ENCODE measurements at places on chromosomes 1 and 21.

GRCh38 chr1:25621876-25622275 lies 5.3 kb downstream of the MAN1C1 start:
- no peak for DNase-seq

GRCh38 chr1:25971811-25972180 lies 26.1 kb downstream of the PAFAH2 start:
- no peak for DNase-seq

DNA sequence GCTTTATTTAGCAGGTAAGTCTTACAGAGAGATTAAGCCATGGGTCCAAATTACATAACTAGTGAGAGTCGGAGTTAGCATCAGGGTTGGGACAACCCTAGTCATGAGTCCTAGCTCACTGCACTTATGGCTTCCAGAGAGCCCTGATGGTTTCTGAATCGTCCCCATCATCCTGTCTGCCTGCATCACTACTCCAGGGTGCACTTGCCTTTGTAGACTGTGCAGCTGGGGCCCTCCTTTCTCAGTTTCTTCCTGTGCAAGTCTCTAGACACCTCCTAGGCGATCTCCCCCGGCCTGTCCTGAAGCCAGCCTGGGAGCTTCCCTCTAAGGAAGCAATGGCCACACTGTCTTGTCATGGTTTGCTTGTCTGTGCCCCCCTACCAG lies 37.1 kb downstream of the KIAA0040 start:
- no peak for DNase-seq

- no peak for DNase-seq
Observed at GRCh38 chr1:70906800-70907199, 140.8 kb downstream of the PTGER3 start.

DNA sequence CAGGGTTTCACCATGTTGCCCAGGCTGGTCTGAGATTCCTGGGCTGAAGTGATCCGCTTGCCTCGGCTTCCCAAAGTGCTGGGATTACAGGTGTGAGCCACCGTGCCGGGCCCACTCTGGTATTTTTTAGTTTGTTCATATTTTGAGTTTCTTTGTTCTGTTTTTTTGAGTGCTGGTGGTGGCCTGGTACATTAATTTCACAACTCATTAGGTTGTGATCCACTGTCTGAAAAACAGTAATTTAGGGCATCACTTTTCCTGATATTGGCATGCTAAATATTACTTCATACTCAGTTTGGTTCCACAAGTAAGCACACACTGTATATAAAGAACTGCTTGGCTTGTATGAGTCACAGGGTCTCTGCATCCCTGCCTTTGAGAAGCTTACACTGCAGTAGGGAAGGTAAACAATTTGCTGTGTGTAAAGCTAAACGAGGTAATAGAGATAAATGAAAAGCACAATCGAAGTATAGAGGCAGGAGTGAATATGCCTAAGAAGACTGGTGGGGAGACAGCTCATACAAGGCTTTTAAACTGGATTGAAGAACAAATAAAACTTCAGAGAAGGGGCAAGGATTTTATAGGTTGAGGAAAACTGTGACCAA lies 7.7 kb downstream of the SNX27 start:
- DNase-seq, result no peak

DNA sequence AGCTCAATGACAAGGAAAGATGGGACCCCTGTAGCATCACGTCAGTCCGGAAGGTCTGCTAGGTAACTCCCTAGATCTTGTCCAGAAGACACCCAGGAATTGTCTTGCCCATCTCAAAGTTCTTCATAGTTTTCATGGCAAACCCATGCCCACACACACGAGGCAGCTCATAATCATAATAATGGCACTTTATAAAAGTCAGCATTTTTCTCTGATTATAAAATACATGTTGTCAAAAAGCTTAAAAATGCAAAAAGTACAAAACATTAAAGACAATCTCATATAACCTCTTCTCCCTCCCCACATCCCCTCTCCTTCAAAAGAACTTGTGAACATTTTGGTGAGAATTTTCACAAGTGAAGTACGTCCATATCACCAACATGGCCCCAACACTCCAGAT lies 30.8 kb downstream of the EPHX1 start:
- DNase-seq, result no peak

DNA sequence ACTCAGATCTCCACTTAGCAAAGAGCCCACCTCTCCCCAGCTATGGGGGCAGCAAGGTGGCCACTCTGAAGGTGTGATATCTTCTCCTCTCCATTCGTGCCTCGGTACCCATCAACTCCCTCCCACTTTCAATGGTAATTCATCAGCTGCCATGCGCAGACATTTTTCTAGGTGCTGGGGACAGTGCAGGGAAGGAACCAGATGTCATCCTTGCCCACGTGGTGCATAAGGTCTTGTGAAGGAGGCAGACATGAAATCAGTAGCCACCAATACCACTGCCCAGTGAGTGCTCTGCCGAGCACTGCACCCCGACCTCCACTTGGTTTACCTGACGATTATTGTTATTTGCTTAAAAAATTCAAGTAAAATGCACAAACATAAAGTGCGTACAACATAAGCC lies 76.3 kb upstream of the CSF3R start:
- no peak for DNase-seq

DNA sequence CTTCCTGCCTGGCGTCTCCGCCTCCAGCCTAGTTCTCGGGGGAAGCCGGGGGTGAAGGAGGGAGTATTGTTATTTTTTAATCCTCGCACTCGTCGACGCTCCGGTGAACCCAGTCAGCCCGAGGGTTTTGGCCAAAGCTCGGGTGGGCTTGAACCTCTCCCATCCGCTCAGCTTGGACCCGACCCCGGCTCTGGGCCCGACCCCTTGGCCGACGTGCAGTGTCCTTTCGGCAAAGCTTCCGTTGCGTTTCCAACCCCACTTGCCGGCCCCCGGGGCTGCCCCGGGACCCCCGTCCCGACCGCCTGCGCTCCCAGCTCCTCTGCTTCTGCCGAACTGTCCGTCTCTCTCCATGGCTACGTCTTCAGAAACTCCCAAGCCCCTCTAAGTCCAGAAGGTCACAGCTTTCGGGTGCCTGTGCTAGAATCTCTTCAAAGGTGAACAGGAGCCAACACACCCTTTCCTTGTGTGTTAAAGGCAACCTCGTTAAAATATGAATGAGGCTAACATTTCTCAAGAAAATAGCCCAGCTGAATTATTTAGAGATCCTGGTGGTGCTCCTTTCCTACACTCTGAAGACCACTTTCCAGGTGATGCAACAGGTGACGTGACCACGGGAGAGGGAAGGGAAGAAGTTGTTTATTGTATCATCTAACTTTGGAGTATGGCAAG lies 647 bp downstream of the DESI2 start:
- no peak for DNase-seq

GRCh38 chr1:39115271-39116110 lies 89.0 kb upstream of the MACF1 start:
- no peak for DNase-seq

DNA sequence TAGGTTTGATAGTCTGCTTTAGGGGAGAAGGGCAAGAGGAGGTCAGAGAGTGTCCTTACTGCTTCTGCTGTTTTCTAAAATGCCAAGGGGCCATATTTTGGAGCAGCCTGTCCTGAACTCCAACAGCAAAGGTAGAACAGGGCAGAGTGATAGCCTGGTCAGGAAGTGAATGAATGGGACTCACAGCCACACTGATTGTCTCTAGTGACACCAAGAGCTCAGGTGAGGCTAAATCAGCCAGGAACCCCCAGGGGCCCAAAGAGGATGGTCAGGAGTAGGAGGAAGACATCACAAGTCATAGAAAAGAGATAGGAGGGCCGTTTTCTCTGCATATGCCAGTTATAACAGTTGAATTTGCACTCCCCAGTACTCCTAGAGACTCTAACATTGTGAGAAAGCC lies 97.4 kb upstream of the DUSP10 start:
- DNase-seq, result no peak

DNA sequence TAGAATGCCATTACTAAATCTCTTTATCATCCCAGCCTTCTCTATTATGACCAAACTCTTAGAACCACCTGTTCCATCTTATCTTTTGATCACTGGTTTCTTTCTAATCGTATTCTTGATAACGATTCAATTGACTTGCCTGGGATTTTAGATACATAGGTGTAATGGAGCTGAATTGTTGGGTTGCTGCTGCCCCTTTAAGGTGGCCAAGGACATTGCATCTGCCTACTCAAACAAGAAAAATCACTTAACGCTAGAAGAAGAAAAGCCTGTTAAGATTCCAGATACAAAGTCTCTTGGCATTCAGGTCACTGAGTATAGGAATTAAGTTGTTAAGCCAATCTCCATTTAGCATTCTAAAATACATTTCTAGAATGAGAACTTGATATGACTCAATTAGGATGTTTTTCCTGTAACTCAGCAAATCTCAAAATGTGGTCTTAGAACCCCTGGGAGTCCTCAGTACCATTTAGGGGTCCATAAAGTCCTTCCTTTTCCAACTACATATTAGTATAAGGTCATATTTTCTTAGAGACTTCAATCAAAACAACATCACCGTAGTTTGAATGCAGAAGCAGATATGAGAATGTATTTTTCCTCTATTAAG lies 12.4 kb downstream of the NEXN start:
- no peak for DNase-seq

DNA sequence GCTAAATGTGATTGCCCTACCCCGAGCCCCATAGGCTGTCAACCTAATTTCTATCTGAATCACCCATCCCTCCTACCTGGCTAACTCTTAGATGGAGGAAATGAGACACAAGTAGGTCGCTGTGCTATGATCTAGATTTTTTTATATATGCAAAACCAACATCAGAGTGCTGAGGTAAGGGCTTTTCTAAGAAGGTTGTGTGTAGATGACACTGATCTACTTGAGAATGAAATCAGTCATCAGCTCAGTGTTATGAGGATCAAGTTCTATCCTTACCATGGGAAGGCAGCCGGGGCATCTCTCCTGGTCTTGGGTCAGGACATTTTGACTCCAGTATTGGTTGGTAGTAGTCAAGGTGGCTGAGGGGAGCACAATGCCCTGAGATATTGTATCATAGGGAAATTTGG lies 23.6 kb downstream of the SLAMF1 start:
- DNase-seq, result no peak

- DNase-seq, result no peak
Observed at GRCh38 chr1:82783044-82783443, 982.3 kb downstream of the ADGRL2 start.

- no peak for DNase-seq
Observed at GRCh38 chr1:45953934-45954847, 150.8 kb downstream of the MAST2 start.

DNA sequence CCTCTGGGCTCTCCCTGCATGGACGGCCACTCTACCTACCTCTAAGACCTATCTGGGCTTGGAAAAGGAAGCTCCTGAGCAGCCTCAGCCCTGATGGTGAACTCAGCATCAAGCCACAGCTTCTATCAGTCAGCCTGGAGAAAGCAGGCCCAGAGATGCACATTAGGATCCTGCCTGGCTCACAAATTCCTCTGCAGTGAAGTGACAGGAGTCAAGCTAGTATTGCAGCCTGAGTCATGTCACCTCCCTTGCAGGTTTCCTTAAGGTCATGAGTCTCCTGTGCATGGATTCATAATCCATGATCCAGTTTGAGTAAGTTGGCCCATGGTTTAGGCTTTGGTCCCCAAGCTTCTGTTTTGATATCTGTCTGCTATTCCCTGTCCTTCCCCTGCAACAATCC lies 37.9 kb upstream of the DUSP10 start:
- no peak for DNase-seq

GRCh38 chr1:247209396-247209795 lies 37.6 kb upstream of the ZNF124 start:
- no peak for DNase-seq

GRCh38 chr1:18341291-18342069 lies 139.2 kb upstream of the KLHDC7A start:
- no peak for DNase-seq

DNA sequence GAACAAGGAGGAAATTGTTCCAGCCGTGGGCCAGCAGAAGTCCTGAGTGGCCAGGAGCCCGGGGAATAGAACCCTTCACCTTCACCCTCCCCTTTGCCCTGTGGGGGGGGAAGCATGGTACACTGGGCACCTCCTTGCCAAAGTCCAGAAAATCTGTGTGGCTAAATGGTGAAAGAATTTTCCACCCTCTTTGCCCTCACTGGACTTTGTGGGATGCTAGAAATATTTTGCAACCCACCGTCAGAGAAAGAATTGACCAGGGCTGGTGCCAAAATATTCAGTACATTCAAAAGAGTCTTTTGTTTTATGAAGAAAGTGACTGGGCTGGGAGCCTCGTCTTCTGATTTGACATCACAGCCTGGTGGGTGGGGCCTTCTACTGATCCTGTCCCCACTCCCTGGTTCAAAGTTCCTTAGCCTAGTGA lies 14.6 kb downstream of the NFASC start:
- DNase-seq, result no peak

- no peak for DNase-seq
Observed at GRCh38 chr1:95850165-95850649, 616.2 kb downstream of the RWDD3 start.

DNA sequence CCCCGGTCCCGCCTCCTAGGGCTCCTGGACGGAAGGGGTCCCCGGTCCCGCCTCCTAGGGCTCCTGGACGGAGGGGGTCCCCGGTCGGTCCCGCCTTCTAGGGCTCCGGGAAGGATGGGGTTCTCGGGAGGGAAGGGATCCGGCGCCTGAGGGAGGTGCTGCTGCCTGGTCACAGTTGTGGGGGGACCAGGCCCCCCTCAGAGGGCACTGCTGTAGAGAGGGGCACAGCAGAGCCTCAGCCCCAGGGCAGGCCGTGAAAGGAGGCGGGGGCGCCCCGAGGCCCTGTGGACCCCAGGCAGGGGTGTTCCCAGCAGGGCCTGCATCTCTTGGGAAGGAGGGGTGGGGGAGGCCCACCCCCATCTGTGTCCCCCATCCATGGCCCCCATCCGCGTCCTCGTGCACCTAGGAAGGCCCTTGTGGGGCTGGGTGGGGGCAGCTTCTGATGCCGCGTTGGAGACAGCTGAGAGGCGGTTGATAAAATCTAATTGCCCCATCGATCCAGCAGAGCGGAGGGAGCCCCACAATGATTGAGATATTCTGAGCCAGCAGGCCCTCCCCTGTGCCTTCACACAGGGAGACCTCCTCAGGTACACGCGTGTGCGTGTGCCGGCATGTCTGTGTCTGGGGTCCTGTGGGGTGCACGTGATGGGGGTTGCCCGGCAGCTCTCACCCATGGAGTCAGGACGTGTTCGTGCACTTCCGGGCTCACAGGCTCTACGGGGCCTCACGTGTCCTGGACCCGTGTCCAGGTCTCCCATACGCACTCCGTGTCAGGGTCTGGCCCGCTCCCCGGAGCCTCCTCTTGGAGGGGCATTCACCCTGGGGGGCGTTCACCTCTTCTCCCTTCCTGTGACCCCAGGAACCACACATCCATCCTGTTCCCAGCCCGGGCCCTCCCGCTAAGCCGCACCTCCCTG lies 12.9 kb downstream of the SAMD11 start:
- no peak for DNase-seq

- no peak for DNase-seq
Observed at GRCh38 chr1:9836632-9836960, 12.8 kb upstream of the CLSTN1 start.

GRCh38 chr1:89198491-89199072 lies at the start of gene GBP4:
GBP4 (minus strand) TSS chr1:89198942; CDS start chr1:89198834, 108 bp downstream.
- DNase-seq, result peak; percentile 36

GRCh38 chr21:43352568-43353281 lies 74.2 kb downstream of the SIK1 start:
- DNase-seq, result no peak

- DNase-seq, result no peak
Observed at GRCh38 chr21:18630446-18630845, 226.9 kb upstream of the TMPRSS15 start.

Measured in stimulated activated CD4-positive, alpha-beta T cell treated with anti-CD3 and anti-CD28 coated beads, Interleukin-12 subunit alpha, Interleukin-12 subunit beta, amount 100 ng/mL, for 4 hours (primary cell).